ENCODE measurements at places on chromosomes 3 and 15. TPM values are rescaled to one million over a fixed set of nuclear protein-coding genes. Genes with fewer than 3 reads are reported as not detected.

CACNA1D gene
- not detected for total RNA-seq

MTFMT gene
- 16.8 TPM for total RNA-seq

GABRG3 gene
- not detected for total RNA-seq

LSAMP gene
- not detected for total RNA-seq
